SK-N-SH treated with all-trans-retinoic acid at 6 μM for 48 hours (cell line): ENCODE measurements at places on chromosomes 3 and 15.
A peak's percentile ranks its signal among the peaks of the same experiment; 100 is the strongest.

GRCh38 chr3:3119393-3119851, 7.3 kb upstream of the TRNT1 start:
- peak; percentile 51; the same call in 2 of the 3 replicates for ATAC-seq

DNA sequence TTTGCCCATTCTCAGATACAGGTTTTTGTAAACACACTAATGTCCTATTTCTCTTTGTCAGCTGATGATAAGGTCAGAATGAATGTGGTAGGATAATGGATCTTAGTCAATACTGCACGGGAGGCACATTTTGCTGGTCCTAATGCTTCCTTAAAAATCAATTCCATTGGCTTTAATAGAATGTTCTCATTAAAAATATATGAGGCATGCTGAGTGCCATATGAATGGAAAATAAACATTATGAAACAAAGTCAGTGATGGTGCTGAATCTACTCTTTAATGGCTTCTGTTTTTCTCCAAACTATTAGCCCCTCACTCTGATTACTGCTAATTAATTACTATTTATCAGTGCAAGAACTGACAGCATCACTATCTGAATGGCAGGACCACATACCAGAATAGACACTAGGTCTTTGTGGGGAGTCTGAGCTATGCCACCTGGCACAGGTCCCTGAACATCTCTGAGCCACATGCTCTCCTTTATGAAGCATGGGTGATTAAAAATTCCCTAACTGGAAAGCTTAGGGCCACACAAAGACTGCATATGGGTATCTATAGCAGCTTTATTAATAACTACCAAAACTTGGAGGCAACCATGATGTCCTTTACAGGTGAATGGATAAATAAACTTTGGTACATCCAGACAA, 278.9 kb downstream of the MEX3B start:
- ATAC-seq = no peak

DNA sequence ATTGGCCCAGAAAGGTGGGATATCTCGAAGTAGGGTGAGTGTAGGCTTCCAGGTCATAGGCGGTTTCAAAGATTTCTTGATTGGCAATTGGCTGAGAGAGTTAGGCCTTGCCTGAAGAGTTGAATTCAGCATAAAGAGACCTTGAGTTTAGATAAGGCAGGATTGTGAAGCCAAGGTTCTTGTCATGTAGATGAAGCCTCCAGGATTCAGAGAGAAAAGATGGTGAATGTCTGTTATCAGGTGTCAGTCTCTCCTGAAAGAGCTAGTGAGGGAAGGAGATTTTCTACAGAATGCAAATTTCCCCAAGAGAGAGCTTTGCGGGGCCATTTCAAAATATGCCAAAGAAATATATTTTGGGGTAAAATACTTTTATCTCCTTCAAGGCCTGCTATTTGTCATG, 217.0 kb upstream of the TLE3 start:
- ATAC-seq = no peak

DNA sequence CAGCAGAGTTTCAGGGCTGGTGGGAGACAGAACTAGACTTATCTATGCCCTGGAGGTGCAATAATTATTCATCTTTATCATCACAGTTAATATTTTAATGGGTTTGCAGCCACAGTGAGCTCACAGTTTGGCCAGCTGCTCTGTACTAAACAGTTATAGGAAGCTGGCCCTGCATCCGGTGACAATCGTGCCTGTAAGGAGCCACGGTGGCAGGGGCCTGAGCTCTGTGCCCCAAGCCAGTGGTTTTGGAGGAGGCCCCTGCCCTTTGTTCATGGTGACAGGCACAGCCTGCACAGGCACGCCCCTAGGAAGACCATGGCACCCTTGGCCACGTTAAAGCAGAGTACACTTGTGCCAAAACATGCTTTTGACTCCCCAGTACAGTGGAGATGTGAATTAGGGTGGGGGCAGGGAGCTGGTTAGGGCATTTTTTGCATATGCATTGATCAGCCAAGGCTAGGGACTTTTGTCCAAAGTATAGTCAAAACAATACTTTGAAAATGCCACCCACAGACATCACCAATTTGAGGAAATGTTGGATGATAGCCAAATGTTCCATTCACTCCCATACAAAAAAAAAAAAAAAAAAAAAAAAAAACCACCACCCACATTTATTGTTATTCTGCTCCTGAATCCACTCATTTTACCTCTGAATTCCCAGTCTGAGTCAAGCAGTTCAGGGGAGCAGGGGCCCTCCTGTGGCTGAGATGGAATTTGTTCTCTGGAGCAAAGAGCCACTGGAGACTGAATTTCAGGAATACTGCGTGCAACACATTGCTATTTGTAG, 3.4 kb upstream of the RFTN1 start:
- peak; percentile 53 for ATAC-seq

DNA sequence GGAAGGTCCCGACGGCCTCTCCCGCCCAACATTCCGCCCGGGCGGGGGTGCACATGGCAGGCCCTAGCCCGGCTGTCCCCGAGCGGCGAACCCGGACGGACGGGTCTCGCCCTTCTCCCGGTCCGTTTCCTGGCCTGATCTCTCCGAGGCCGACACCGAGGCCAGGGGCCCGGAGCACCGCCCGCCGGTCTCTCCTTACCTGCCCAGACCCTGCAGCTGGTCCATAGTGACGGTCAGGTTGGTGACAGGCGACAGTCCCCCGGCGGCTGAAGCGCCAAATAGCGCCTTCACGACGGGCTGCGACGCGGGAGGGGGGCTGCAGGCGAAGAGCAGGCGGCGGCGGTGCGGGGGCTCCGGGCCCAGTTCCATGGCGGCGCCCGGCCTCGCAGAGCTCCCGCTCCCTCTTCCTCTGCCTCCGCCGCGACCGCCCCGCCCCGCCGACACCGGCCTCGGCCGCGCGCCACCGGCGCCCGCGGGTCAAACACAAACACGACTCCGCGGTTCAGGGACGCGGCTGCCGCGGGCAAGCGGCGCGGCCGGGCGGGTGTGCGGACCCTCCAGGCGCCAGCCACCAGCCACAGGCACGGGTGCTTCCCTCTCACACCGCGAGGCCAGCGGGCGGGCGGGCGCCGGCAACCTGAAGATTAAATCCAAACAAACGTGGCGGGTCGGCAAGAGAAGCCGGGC, 495 bp downstream of the CDC25A start:
- peak; percentile 42 for ATAC-seq

- ATAC-seq = no peak
Measured at GRCh38 chr15:95365511-95366107, 964.9 kb upstream of the NR2F2 start.

DNA sequence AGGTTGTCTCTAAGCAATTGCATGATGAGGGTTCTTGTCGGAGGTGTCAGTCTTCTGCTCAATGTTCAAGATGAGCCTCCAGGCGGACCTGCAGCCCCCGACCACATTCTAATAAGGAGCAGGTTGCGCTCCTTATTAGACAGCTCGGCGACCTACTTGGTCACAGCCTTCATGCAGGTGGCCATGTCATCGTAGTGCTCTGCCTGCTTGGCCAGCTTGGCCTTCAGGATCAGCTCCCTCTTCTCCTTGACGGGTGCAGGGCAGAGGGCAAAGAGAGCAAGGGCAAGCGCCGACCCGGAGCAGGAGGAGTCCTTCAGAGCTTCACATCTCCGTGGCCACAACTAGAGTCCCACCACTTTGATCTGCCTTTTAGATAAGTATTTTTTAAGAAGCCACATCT, 113.5 kb downstream of the RASA2 start:
- ATAC-seq = no peak

DNA sequence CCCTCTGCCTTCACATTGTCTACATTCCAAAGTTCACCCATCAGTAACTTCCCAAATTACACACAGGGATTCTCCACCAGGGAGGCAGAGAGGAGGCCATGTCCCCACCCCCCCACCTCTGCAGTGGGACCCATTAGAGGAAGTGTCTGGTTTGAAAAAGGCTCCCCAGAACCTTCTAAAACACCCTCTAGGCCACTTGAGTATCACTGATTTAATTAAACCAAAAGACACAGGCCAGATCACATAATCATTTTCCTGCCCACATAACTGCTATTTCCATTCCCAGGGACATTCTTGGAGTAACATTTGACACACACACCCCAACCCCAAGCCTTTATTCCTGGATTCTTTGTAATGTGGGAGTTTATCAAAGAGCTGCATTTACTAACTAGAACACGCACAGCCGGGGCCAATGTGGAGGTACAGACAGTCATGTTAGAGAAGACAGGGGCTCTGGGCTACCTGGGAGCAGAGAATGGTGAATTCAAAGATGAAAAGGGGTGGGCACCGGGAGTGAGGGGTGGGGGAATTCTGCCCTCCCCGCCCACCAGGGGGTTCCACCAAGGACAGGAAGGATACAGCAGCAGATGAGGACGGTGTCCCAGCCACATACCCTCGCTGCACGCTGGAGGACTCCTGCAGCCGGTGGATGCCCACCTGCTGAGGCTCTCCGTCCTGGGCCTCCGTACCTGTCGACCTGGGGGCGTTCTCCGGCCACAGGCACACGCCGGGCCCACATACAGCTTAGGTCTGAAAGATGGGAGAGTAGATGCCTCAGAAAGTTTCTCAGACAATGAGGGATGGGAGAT, 201.4 kb upstream of the CTNNB1 start:
- ATAC-seq = no peak

DNA sequence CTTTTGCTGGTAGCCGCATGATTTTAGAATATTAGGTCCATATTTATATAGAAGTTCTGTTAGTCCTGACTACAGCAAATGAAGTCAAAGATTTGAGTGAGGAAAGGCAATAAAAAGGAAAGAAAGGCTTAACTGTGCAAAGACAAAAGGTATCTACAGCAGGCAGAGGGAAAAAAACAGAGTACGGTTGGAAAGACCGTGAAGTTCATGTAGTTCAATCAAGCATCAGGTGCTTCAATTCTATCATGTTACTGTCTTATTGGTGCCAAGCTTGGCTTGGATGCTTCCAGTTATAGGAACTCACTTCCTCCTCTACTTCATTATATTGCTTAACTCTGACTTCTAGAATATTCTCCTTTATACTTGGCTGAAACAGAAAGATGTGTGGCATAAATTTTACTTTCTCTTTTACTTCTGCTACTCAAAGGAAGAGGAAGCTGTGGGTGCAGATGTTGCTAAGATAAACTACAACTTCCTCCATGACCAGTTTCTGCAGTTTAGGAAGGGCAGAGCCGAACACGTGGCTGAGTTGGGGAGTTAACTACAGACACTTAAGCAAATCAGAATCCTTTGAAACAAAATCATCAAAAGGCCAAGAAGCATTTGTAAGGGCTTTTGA, 72.6 kb upstream of the ZBED2 start:
- ATAC-seq = no peak

- ATAC-seq = no peak
Measured at GRCh38 chr3:186339180-186339918, 22.7 kb downstream of the DGKG start.

GRCh38 chr3:184261270-184261853, at the start of gene CAMK2N2:
Gene CAMK2N2, minus strand, starts transcription at chr3:184261553. Its CDS starts 268 bp downstream, at chr3:184261285.
- peak; percentile 68 for ATAC-seq

- no peak for ATAC-seq
Measured at GRCh38 chr3:53078656-53079055, 32.8 kb upstream of the SFMBT1 start.

DNA sequence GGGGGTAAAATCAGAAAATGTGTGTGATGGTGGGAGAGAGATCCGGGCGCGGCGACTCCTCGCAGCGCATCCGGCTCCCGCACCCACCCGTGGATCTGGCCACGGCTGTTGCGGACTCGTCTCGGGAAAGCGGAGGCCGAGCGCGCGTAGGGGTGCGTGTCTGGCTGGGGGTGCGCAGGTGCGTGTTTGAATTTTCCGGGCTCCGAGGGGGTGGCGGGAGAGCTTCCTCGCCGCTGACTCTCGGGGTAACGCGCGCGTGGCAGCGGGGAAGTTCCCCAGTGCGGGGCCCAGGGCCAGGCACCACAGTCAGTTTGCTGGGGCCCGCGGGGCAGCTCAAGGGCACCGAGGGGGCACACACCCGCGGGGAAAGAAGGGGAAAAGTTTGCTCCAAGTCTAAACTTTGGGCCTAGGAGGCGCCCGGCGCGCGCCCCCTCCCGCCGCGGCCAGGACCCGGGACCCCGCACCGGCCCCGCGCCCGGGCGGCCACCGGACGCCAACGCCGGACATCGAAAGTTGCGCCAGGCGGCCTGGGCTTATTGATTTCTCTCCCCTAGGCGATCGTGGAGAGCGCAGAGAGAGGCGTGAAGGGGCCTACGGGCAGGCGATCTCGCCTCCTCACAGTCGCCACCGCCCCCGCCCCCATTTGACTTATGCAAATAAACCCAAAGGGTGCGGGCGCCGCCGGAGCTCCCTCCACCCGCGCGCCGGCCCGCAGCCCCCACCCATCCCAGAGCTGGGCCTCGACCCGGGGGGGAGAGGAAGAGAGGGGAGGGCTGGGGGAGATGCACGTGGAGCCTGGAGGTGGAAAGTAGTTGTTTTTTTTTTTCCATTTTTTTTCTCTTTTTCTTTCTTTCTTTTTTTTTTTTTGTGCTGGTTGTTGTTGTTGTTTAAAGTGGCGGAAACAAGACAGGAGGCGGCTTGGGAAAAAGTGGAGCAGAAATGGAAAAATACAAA, 639 bp downstream of the FOXP1 start:
- ATAC-seq = peak; percentile 3

GRCh38 chr15:67613708-67614107, 71.2 kb downstream of the MAP2K5 start:
- no peak for ATAC-seq

- ATAC-seq = no peak
Measured at GRCh38 chr15:98142572-98142971, 182.1 kb downstream of the ARRDC4 start.

- no peak for ATAC-seq
Measured at GRCh38 chr15:27936164-27936563, 163.0 kb downstream of the OCA2 start.

DNA sequence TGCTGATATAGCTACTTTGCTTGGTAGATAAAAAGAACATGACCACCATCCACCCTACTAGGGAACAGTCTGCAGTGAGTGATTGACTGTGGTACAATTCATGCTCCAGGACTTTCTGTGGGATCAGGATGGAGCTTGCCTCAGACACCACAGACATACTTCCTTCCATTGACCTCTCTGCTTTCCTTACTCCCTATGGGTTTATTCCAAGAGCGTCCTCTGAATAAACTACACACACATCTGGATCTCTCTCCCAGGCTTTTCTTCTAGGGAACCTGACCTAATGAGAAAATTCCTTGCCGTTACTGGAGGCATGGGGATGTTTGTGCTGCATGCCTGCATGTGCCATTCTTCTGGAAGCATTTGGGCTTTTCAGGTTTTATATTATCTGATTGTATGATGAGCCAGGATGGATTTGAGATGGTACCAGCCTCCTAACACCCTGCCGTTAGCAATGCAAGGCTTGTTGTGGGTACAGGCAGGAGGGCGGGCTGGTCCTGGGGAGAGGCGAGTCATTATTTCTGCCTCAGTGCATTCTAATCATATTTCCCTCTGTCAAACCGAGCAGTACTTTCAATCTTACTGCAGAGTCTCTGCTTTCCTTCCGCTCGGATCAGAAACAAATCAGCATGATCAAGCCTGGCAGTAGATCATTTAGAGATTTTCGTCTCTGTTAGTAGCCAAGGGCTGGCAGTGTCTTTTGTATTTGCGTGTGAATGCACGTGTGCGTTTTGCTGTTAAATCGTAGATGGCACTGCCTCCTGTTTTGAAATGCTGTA, 279.2 kb downstream of the PDCD6IP start:
- ATAC-seq = no peak

DNA sequence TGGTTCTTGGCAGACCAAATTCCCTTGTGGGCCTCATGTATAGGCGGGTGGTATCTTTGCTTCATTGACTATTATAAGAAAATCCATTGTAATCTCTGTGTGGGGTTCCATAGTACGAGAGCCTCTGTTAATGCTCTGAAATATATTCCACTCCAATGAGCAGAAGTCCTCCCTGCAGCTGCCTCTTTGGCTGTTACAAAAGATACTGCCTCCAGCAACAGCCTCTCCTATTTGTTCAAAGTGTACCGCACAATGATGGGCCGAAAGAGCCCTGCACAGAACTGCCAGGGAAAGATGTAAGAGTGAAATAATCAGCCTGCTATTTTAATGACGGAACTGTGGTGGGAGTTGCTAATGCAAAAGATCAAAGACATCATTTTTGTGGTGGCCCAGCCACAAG, 48.9 kb downstream of the GRK7 start:
- no peak for ATAC-seq
